RWPE2 (cell line): ENCODE measurements at places on chromosomes 3 and 15.

DNA sequence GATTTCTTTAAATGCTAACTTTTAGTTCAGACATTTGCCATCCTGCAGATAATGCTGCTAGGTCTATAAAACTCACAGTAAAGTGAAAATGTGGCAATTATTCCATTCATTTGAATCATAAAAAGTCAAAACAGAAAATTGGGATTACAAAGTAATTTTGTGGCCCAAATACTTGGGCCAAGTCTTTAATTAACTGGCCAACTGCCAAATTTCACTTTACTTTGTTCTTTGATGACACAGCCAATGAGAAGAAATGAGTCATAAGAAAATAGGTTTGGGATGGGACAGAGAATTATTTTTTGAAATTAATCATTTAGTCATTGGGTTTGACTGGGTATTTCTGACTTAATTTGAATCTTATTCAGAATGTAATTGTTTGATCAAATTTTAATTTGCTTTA lies 89.8 kb upstream of the SLC2A2 start:
- no peak for DNase-seq
- no peaks in the 10 kb centered on the region for H3K27me3 ChIP-seq
- H3K36me3 ChIP-seq, result no peaks in the 10 kb centered on the region
- H3K27ac ChIP-seq, result no peak overlapping the region
- H3K4me3 ChIP-seq, result no peak overlapping the region

DNA sequence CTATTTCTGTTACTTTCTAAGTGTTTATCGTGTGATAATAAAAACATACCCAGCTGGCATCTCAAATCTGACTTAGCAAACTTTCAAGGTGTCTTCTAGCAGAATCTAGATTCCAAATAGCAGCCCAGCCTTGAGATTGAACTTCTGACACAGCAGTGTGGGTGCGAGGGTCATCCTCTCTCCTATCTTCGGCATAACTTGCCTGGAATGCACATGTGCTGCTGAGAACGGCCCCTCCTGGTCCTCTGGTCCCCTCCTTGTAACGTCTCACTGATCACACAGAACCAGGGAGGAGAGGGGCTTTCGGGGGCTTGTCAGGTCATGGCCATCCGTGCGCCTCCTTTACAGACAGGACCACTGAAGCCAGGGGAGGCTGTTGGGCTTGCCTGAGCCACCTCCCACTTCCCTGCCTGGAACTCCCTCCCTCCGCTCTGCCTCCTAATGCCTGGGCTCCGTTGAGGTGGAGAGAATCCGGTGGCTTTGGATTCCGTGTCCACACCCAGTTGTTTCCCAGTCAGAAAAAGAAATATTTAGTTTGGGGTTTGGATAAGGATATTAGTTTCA lies 344.4 kb upstream of the C2CD4B start:
- no peak overlapping the region for H3K4me3 ChIP-seq
- no peak overlapping the region for H3K27ac ChIP-seq
- peaks cover 12% of the 10 kb centered on the region for H3K4me1 ChIP-seq
- no peaks in the 10 kb centered on the region for H3K36me3 ChIP-seq
- H3K27me3 ChIP-seq, result no peaks in the 10 kb centered on the region
- DNase-seq, result peak; percentile 48

DNA sequence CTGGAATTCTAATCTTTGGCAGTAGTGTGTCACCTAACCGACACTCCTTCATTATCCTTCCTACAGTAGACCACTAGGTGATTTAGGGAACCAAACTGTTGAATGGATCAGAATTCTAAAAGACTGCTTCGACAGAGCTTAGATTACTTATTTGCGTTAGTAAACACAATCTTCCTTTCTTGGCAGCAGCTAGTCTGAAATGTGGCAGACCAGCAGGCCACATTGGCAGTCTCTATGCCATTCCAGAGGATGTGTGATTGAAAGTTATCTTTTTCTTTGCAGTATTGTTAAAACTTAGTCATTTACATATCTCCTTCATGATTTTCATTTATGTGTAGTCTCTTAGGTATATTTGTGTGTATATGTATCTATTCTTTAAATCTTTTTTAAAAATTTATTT lies 23.6 kb downstream of the MBNL1 start:
- no peak for DNase-seq
- peaks cover 4% of the 10 kb centered on the region; the same call in 1 of the 2 replicates for H3K36me3 ChIP-seq
- H3K4me1 ChIP-seq, result peaks cover 27% of the 10 kb centered on the region
- no peak overlapping the region for H3K4me3 ChIP-seq
- H3K27ac ChIP-seq, result no peak overlapping the region
- no peaks in the 10 kb centered on the region for H3K27me3 ChIP-seq

GRCh38 chr15:98767692-98768091 lies 119.4 kb downstream of the IGF1R start:
- H3K4me1 ChIP-seq, result peaks cover 8% of the 10 kb centered on the region
- DNase-seq, result no peak
- no peak overlapping the region for H3K4me3 ChIP-seq

GRCh38 chr3:196985298-196985697 lies 16.7 kb upstream of the PIGZ start:
- no peak overlapping the region for H3K27ac ChIP-seq
- H3K4me1 ChIP-seq, result no peaks in the 10 kb centered on the region
- H3K27me3 ChIP-seq, result no peaks in the 10 kb centered on the region
- H3K36me3 ChIP-seq, result no peaks in the 10 kb centered on the region
- no peak overlapping the region for H3K4me3 ChIP-seq

DNA sequence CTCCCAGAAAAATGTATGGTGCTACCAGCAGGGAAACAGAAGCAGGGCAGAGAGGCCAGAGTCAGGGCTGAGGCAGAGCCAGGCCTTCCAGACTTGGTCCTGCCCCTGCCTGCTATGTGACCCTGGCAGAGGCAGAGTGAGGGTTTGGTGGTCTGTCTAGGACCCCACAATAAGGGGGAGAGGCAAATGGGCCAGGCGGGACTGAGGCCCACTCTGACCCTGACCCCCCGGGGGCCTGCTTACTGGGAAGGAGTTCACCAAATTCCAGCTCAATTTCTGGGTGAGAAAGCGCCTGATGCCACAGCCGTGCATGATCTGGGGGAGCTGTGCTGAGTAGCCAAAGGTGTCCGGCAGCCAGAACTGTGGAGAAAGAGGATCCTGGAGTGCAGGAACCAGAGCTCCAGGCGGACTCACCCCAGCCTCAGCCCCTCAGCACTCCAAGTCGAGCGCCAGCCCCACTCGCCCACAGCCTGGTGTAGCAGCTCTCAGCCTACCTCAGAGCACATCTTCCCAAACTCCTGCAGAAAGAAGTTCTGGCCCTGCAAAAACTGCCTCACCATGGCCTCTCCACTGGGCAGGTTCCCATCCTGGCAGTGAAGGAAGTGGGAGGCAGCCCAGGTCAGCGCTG lies 6.9 kb downstream of the MAN2C1 start:
- H3K4me3 ChIP-seq, result no peak overlapping the region
- no peaks in the 10 kb centered on the region for H3K27me3 ChIP-seq
- DNase-seq, result no peak

DNA sequence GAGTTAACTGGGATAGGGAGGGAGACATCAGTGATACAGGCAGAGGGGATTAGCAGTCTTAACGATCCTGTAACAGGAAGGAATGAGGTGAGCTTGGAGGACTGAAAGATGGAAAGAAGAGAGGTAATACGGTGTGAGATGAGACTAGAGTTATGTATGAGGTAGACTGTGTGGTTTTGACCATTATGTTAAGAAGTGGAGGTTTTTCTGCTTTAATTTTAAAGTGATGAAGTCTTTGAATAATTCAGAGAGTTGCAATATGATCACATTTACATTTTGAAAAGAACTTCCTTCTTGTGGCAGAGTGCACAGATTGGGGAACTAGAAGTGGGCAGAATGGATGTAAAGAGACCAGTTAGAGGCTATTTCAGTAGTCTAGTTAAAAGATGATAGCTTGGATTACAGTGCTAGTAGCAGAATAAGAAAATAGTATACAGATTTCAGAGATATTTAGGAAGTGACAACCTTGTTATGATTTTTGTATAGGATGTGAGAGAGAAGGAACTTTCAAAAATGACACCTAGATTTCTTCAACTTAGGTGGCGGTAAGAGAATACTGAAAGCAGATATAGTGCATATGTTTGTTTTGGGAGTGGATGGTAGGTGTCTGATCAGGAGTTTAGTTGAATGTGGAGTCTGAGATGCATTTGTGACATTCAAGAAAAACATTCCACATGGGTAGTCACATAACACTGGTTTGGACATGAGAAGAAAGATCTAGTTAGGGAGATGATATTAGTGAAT lies 40.5 kb downstream of the STT3B start:
- peaks cover 15% of the 10 kb centered on the region for H3K36me3 ChIP-seq
- H3K27ac ChIP-seq, result no peak overlapping the region
- H3K27me3 ChIP-seq, result no peaks in the 10 kb centered on the region

DNA sequence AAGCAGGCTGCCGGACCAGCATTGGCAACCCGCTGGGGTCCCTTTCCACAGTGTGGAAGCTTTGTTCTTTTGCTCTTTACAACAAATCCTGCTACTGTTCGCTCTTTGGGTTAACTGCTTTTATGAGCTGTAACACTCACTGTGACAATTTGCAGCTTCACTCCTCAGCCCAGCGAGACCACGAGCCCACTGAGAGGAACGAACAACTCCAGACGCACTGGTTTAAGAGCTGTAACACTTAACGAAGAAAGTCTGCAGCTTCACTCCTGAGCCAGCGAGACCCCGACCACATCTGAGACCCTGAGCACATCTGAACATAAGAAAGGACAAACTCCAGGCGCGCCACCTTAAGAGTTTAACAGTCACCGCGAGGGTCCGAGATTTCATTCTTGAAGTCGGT lies 10.7 kb upstream of the CCR4 start:
- H3K36me3 ChIP-seq, result no peaks in the 10 kb centered on the region
- no peak overlapping the region for H3K27ac ChIP-seq
- no peak for DNase-seq
- peaks cover 5% of the 10 kb centered on the region for H3K4me1 ChIP-seq
- H3K4me3 ChIP-seq, result no peak overlapping the region
- no peaks in the 10 kb centered on the region for H3K27me3 ChIP-seq

DNA sequence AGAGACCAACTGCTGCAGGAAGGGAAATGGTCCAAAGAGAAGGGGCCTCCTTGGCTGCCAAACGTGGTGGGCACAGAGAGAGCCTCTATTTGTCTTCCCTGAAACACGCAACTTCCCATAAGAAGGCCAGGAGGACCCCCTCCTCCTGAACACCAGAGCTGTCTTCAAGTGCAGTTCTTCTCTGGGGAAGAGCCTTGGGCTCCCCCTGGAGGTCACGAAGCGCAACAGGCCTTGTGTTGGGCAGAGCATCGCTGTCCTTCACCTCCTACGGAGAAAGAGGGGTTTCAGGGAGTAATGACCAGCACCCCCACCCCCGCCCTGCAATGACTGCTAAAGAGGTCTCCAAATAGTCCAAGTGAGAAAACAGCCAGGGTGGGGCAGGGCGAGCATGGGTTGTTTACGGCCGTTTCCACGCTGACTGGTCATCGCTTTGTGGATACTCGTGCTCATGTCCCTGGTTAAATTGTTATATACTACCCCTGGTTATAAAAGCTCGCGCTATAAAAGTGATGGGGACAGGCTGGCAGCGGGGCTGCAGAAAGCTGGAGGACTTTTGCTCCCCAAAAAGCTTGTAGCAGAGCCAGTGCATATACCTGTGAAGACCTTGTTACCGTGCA lies 397.5 kb upstream of the ATP10A start:
- no peaks in the 10 kb centered on the region for H3K4me1 ChIP-seq
- no peak for DNase-seq

- no peak for DNase-seq
- no peak overlapping the region for H3K4me3 ChIP-seq
- H3K27me3 ChIP-seq, result no peaks in the 10 kb centered on the region
- H3K4me1 ChIP-seq, result no peaks in the 10 kb centered on the region
These were observed 51.6 kb upstream of the LCTL start for GRCh38 chr15:66617137-66618090.

GRCh38 chr3:37064747-37065146 lies 71.4 kb downstream of the MLH1 start:
- peaks cover 53% of the 10 kb centered on the region for H3K36me3 ChIP-seq
- DNase-seq, result no peak
- no peak overlapping the region for H3K4me3 ChIP-seq
- H3K27ac ChIP-seq, result no peak overlapping the region
- H3K27me3 ChIP-seq, result no peaks in the 10 kb centered on the region

DNA sequence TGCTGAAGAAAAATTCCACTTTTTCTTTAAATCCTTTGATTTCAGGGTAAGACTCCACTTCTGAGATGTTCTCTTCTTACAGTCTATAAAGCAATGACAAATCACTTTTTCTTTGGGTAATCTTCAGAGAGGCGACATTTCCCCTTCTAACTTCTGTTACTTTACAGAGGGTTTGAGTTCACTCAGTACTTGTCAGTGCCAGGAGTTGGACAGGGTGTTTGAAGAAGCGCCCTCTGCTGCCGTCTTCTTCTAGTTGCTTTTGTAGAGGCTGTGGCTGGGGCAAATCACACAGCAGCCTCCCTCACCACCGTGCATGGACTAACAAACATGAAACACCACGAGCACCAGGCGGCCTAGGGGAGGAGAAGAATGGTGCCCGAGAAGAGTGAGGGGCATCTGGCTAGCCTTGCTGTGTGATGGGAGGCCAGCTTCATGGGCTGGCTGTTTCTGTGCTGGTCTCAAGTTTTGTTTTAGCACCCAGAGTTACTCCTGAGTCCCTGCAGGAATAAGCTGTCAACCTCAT lies at the start of gene CD80:
Gene CD80, minus strand, starts transcription at position 174 of the 523 bp plus-strand sequence. CDS start 1,886 bp downstream, outside the sequence.
- no peak within 1 kb of the TSS for H3K4me3 ChIP-seq
- H3K36me3 ChIP-seq, result no peaks in the 10 kb centered on the region
- H3K27me3 ChIP-seq, result no peaks in the 10 kb centered on the region
- no peak within 1 kb of the TSS for H3K27ac ChIP-seq
- no peaks in the 10 kb centered on the region for H3K4me1 ChIP-seq
- DNase-seq, result no peak

DNA sequence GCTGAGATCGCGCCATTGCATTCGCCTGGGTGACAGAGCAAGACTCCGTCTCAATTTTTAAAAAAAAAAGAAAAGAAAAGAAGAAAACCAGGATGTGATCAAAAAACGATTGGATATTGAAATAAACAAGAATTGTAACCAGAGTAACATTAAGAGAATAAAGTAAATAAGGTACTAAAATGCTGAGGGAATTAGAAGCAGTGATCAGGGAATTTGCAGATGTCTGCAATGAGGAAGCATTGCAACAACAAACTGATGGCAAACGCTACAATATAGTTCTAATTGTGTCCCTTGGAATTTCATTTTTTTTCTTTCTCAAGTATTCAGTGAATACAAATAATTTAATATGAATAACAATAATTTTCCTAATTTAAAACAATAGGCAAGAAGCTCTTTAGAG lies 1077.5 kb downstream of the TBL1XR1 start:
- no peaks in the 10 kb centered on the region for H3K4me1 ChIP-seq
- no peaks in the 10 kb centered on the region for H3K36me3 ChIP-seq
- H3K27me3 ChIP-seq, result no peaks in the 10 kb centered on the region

GRCh38 chr15:71051539-71051938 lies 63.7 kb upstream of the THSD4 start:
- no peaks in the 10 kb centered on the region for H3K27me3 ChIP-seq
- no peak overlapping the region for H3K4me3 ChIP-seq
- no peak for DNase-seq
- peaks cover 73% of the 10 kb centered on the region for H3K4me1 ChIP-seq

- peaks cover 11% of the 10 kb centered on the region for H3K27me3 ChIP-seq
- no peak for DNase-seq
- H3K36me3 ChIP-seq, result no peaks in the 10 kb centered on the region
- H3K4me1 ChIP-seq, result no peaks in the 10 kb centered on the region
- H3K4me3 ChIP-seq, result no peak overlapping the region
- H3K27ac ChIP-seq, result no peak overlapping the region
These were observed 99.8 kb downstream of the MEGF11 start for GRCh38 chr15:66153549-66154415.

GRCh38 chr3:129936757-129937156 lies 37.8 kb upstream of the TRH start:
- DNase-seq, result no peak
- peak overlapping the region; percentile 9 for H3K4me3 ChIP-seq
- H3K4me1 ChIP-seq, result peaks cover 4% of the 10 kb centered on the region
- H3K36me3 ChIP-seq, result no peaks in the 10 kb centered on the region
- no peak overlapping the region for H3K27ac ChIP-seq

- H3K27ac ChIP-seq, result no peak overlapping the region
- H3K27me3 ChIP-seq, result no peaks in the 10 kb centered on the region
- DNase-seq, result no peak
- no peaks in the 10 kb centered on the region for H3K36me3 ChIP-seq
These were observed 455.6 kb downstream of the TBL1XR1 start for GRCh38 chr3:176741664-176742047.
